ENCODE measurements at places on chromosomes 2 and 18.

- no peak for DNase-seq
These were observed 19.3 kb downstream of the ALPK2 start for GRCh38 chr18:58609536-58609993.

- no peak for DNase-seq
These were observed 90.5 kb downstream of the LRATD1 start for GRCh38 chr2:14722904-14723570.

DNA sequence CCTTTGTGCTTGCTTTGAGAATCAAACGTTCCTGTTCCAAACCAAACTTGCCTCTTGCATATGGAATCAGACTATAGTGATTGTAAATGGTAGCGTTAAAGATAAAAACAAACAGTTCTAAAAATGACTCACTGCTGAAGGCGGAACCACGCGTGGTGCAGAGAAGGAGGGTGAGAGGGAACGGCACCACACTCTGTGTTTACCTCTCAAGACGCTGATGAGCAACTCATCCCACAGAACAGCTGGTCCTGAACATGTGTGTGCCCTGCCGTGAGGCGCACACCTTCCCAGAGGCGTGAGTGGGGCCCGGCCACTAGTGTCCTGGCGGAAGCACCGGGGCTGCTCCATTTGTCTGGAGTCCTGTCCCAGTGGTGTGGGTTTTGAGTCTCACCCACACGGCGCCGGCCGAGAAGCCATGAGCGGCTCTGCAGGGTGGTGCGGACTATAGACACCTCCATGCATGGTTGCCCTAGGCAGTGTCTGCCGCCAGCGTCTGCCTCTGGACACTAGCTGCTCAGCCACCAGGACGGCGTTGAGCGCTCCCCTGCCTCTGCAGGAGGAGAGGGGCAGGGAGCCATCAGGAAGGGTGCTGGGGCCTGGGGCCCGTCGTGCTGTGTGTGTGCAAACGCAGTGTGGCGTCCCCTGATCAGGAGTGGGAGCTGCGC lies 52.1 kb downstream of the NFATC1 start:
- DNase-seq, result no peak

DNA sequence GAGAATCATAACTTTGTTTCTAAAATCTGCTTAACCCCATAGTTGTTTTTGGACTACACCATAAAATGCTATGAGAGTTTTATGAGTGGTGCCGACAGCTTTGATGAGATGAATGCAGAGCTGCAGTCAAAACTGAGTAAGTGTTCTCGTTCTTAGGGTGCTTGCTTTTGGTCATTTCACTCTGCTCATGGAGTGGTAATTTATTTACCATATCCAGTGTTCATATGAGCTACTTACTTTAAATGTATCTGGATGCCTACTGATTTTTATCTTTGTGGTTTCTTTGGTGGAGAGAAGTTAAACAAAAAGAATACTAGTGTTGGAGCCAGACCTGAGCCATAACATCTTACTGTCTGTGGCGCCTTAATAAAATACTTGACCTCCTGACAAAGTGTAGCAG lies 16.4 kb downstream of the NDC80 start:
- DNase-seq, result no peak

DNA sequence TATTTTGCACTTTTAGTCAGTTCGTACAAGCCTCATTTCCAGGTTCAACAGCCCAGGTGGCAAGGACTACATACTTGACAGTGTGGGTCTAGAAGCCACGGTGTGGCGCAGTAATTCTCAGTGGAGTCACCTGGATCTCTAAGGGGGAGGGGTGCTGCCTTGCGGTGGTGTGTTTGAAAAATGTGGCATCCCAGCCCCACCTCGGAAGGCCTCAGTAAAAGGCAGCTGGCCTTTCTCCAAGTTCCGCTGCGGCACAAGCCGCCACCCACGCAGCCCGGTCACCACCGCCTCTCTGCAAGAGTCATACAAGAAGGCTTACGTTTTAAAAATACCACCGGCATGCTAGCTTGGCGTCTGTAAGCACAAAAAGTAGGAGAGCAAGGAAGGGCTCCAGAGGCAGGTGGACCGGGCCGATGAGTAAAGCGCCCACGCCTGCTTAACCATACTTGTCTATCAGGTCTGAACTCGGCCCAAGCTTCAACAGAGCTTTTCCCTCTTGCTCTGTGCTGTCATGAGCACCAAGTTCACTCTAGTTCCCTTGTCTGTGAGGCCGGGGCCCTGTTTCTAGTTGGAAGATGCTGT lies 49.5 kb downstream of the SPRED2 start:
- DNase-seq, result peak; percentile 89

DNA sequence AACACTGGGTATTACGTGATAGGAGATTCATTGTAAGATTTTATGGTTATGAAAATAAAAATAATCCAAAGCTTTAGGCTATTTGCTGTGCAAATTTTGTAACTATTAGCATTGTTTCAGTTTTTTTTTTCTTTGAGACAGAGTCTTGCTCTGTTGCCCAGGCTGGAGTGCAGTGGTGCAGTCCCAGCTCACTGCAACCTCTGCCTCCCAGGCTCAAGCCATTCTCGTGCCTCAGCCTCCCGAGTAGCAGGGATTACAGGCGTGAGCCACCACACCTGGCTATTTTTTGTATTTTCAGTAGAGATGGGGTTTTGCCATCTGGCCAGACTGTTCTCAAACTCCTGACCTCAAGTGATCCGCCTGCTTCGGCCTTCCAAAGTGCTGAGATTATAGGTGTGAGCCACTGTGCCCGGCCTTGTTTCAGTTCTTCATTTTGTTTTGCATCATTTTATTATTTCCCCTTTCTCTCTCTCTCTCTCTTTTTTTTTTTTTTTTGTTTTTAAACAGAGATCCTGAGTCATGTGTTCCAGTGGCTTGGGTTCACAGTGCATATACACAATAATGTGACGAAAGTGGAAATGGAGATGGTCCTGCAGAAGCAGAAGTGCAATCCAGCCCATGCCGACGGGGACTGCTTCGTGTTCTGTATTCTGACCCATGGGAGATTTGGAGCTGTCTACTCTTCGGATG lies 25.8 kb downstream of the CASP10 start:
- DNase-seq, result peak; percentile 69
